ENCODE measurements at places on chromosomes 2 and 18.

GRCh38 chr2:46300406-46300832 lies 3.2 kb downstream of the EPAS1 start:
- no peak for DNase-seq

- no peak for DNase-seq
Measured at GRCh38 chr2:35443087-35443486, 912.5 kb upstream of the CRIM1 start.

- DNase-seq = no peak
Measured at GRCh38 chr2:236642125-236642524, 72.5 kb downstream of the ACKR3 start.

- DNase-seq = no peak
Measured at GRCh38 chr2:203621981-203622515, 84.4 kb upstream of the CD28 start.

DNA sequence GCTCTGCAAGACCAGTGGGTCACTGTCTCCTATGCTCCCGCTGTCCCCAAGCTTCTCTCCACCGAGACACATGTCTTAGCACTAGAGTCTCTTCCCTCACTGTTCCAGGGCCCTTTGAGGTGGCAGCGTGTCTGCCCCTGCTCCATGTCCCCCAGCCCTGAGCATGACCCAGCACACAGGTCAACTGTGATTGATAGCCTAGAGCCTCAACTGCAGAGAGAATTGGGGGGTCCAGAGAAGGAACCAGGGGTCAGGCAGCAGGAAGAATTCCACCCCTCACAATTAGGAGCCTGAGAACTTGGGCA lies 54.6 kb upstream of the ODC1 start:
- DNase-seq = no peak

GRCh38 chr2:96354492-96354891 lies 18.9 kb downstream of the NCAPH start:
- no peak for DNase-seq

- DNase-seq = peak; percentile 70
Measured at GRCh38 chr18:50559752-50560680, at the start of gene MAPK4. Gene MAPK4, plus strand, starts transcription at chr18:50560087. Its CDS starts 103,872 bp downstream, at chr18:50663959.

GRCh38 chr2:27407798-27408491 lies 1.4 kb downstream of the PPM1G start:
- no peak for DNase-seq

- no peak for DNase-seq
Measured at GRCh38 chr2:204272089-204272488, 273.2 kb upstream of the PARD3B start.

- DNase-seq = no peak
Measured at GRCh38 chr18:49249521-49249920, 210.9 kb downstream of the DYM start.

- no peak for DNase-seq
Measured at GRCh38 chr2:27489118-27489497, 435 bp downstream of the IFT172 start.

DNA sequence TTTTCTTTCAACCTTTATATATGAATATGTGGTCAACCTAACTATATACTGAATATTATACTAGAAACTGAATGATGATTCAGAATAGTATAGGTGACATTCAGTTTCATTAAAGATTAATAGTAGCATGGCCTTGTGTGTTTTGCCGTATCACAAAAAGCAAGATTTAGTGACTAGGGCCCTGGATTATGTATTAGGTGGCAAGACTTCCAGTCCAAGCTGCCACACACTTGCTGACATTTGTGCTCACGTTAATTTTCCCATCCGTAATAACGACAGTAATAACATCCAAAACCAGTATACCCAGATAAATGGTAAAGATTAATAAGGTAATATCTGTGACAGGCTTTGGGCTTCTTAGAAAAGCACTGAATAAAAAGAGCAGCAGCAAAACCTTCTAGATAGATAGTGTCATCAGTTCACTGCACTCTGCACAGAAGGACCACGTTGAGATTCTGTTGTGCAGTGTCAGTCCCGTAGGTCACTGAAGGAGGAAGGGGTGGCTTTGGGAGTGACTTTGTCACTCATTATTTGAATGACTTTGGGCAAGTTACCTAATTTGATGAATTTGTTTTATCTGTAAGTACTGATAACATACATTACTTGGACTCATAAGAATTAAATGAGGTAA lies 451.7 kb downstream of the PTPRM start:
- DNase-seq = no peak

DNA sequence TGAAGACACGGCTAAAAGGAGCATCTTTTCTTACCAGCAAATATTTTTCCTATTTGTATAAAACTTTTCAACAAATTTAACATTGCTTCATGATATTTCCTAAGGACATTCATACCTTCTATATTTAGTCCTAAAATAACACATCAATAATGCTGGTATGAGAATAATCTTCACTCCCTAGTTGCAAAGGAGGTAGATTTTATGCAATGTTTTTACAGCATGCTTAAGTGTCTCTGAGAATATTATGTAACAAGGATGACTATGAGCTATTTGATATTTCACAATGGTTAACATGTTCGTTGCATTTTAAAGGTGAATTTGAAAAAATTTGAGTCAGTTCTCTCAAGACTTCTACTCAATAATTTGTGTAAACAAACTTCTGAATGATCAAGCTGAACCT lies 506.7 kb downstream of the NUP35 start:
- no peak for DNase-seq

DNA sequence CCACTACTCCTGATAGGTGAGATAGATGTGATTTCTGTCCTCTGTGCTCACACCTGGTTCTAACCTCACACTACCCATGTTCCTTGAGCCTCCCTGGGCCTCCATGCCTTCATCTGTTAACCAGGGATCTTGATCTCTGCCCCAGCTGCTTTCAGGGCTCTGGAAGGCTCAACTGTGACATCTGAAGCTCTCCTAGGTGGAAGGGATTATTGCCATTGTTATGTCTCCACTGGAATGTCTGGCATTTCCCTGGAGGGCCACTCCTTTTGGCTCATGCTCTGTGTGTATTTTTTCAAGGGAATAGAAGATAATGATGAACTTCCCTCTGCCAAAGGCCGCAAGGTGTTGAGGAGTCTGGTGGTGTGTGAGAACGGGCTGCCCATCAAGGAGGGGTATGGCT lies 41.2 kb downstream of the PCARE start:
- DNase-seq = peak; percentile 14

DNA sequence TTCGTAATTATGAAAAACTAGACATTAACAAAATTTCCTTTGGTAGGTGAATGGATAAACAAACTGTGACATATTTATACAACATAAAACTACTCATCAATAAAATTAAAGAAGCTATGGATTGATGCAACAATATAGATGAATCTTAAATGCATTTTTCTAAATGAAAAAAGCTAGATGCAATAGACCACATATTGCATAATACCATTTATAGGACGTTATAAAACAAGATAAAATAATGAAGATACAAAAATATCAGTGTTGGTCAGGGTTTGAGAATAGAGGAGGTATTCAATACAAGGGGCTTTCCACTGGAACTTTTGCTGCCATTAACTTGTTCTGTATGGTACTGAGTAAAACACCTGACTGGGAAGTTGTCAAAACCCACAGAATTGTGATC lies 314.4 kb downstream of the GRB14 start:
- no peak for DNase-seq

GRCh38 chr2:31735716-31736115 lies 155.0 kb upstream of the SRD5A2 start:
- DNase-seq = no peak

GRCh38 chr18:62140259-62140658 lies 46.6 kb downstream of the PIGN start:
- no peak for DNase-seq

- DNase-seq = peak; percentile 48
Measured at GRCh38 chr2:38465789-38466127, 88.7 kb upstream of the ATL2 start.

- no peak for DNase-seq
Measured at GRCh38 chr2:2219984-2220383, 111.1 kb downstream of the MYT1L start.

DNA sequence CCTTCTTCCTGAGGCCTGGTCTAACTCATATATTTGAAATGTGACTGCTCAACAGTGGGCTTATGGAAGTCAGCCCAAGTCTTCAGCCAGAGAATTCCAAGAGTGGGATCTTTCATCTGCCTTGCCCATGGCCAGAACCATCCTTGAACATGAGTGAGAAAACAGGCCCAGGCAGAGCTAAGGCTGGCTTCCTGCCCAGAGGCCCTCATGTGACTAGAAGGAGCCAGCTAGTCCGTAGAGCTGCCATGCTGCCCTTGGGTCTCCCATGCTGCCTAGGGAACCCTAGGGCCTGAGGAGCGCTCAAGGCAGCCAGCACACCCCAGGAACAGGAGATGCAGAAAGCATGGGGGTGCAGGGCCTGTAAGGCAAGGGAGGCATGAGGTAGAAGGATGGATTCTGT lies 203.6 kb downstream of the FHOD3 start:
- peak; percentile 9 for DNase-seq

DNA sequence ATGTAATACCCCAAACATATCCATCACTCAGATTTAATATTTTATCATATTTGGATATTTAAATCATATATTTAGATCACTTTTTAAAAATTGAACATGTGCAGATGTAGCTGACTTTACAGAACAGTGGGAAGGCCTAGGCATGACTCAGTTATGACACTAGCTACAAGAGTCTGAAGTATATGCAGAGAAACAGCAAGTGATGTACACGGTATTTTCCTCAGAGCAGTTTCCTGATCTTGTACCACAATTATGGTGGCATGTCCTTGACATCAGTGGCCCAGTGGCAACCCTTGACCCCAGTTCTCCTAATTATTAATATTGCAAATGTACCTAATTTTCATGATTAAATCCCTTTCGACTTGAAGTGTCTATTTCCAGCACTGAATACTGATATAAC lies 28.2 kb downstream of the CDKL4 start:
- no peak for DNase-seq

GRCh38 chr2:32064021-32064601 lies 755 bp downstream of the SPAST start:
- no peak for DNase-seq

DNA sequence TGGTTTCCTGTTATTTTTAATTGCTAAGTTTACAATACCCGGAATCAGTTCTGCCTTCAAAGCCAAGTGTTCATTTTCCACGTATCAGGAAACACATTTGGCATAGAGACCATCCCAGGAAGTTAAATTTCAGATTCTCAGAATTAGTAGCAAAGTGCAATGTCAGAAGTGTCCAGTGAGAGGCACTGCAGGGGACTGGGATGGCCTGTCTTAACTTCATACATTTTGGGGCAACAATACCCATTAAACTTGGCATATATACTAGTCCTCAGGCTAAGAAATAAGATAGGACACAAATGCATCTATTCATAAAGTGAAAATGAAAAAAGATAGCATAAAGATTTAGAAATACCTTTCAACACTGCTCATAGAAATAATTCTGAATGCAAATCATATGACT lies 1.5 kb upstream of the IL1RL2 start:
- DNase-seq = no peak

- no peak for DNase-seq
Measured at GRCh38 chr18:79942786-79943607, 8.5 kb downstream of the SLC66A2 start.

GRCh38 chr18:31204833-31205232 lies 42.2 kb upstream of the DSC1 start:
- no peak for DNase-seq

GRCh38 chr2:1718339-1719220 lies 25.7 kb downstream of the PXDN start:
- DNase-seq = no peak

GRCh38 chr18:3611313-3612090 lies 161.5 kb downstream of the TGIF1 start:
- no peak for DNase-seq

DNA sequence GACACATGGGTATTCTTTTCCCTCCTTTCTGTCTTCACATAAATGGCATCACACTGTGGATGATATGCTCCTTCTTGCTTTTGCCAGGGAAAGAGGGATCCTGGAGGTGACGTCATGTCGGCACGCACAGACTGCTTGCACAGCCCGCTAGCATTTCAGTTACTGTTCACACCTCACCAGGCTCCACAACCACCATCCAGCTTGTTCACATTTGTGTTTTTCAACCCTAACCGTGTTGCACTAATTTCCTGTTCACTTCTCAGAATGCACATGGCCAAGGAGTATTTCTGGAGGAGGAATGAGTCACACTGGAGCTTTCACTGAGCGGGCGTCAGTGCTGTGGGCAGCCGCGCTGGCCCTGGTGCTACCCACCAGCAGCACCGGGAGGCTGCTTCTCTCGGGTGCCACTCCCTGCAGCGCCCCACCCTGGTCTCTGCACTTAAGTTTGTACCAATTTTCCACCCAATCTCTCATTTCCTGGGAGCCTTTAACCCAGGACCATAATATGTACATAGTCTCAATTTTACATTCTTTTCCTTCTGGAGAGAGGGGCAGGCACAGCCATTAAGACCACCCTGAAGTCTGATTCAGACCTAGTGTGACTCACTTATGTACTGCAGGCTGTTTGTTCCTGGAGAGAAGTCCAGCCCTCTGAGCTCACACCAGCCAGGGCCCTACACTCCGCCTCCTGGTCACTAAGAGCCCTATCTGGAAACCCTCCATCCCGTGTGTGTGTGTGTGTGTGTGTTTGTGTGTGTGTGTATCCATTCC lies 65.1 kb downstream of the MBP start:
- DNase-seq = no peak

DNA sequence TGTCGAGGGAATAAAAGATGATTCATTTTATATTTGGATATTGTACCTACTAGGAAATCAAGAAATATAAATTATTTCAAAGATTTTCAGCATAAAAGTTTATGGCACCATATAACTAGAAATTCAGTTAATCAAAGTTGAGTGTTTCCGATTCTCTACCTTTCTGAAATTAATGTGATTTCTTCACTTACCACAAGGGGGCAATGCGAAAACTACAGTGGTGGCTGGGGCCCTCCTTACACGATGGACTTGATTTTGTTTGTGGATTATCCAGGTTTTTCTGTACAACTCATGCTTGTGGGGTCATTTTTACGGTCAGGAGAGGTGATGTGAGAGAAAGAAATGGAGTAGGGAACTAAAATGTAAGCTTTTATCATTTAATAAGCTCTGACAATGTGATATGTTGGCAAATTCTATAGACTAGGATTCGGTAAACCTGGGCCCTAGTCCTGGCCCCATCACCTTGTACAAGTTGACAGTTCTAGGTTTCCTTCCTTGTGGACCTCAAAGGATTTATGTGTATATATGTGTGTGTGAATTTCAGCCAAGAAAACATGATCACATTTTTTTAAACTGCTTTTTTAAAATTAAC lies 47.6 kb downstream of the G6PC2 start:
- DNase-seq = no peak

- DNase-seq = peak; percentile 47
Measured at GRCh38 chr2:213065583-213066442, 85.6 kb downstream of the IKZF2 start.

GRCh38 chr2:190406805-190407204 lies 1.4 kb upstream of the MFSD6 start:
- DNase-seq = no peak

Measured in thyroid gland (tissue), 4 donors.